ENCODE measurements at places on chromosomes 11 and 22.

DNA sequence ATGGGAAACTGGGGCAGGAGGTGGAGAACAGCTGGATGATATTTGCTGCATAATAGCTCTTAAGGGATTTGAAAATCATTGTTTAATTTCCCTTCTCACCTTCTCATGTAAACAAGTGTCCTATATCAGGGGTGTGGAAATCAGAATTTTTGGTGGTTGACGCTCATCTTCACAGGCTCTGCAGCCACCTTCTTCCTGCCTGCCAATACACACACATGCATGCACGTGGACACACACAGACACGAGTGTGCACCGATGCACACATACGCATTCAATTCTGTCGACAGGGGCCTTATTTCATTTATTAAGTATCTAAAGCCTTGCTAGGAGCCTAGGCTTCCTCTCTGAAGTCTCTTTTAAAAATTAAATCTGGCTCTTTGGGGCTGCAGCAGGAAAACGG, 349.4 kb upstream of the NCAM1 start:
- DNase-seq, result no peak

DNA sequence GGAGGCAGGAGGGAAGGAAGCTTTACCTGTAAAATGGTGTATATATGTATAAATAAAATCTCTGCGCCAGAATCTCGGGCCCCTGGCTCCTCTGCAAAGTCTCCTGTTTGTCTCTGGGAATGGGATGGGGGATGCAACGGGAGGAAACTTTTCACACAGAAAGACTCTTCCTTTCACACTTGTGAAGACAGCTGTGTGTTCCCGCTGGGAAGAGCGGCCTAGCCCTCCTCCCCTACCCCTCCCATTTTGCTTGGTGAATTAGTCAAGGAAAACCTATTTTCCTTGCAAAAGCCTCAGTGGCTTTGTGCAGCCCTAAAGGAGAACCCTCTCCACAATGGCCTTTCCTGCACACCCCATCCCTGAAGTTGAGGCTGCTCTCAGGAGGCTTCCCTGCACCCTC, 9.4 kb upstream of the IGF2 start:
- no peak for DNase-seq

DNA sequence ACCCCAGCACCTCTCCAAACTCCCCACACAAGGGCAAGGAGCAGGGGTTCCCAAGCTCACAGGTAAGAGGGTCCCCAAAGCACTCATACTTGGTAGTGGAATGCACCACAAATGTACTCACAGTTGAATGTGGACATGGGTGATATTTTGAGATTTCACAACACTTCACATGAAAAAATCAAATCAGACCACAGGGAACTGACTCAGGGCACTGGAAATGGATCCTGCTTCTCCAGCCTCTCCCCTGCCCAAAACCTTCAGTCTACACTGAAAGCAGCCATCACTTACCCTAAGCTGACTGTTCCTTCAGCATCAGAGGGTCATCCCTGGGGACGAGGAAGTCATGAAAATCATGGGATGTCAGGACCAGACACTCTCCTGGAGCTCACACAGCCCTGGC, 40.2 kb downstream of the SCGB1A1 start:
- no peak for DNase-seq

DNA sequence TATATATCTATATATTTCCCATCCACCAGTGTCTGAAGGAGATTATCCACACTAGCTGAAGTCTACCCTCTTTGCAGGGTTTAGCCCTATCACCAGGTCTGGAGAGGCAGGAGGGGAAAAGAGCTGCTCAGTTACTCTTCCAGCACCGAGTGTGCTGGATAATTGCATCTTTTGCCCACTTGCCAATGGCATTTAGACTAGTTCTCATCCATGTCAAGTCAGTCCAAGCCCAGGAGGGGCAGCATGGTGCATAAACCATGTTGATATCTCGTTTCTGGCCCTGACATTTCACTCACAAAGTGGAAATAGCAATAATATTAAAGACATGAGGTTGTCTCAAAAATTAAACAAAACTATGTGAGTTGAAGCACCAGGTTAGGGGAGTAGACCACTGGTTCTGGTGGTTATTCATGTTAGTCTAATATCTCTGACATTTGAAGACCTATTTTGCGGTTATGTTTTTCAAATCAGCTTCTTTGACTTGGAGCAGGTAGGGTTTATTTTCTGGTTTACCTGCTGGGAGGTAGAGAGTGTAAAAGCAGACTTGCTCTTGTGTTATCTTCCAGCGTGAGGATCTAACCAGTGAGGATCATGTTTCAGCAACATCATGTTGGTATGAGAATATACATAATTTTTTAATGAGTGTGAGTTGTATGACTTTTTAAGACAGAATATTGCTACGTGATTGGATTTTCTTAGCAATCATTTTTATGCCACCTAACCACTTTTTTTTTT, 273.2 kb upstream of the KIRREL3 start:
- DNase-seq, result no peak

GRCh38 chr11:62799486-62799885, 5.8 kb downstream of the NXF1 start:
- no peak for DNase-seq

DNA sequence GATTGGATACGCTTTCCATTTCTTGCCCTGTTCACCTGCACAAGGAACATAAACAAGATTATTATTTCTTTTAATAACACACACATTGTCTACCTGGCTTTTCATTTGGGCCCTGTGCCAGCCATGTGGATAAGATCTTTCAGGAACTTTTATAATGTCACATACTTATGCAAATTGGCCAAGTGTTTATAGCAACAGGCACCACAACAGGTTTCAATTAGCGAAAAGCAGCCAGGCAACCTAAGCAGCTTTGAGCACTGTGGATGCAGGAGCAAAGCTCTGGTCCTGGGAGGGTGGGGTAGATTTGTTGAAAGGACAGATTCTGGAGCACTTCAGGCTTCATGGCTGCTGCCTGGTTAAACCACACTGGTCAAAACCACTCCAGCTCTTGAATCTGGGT, 217.4 kb downstream of the BARX2 start:
- DNase-seq, result peak; percentile 24

DNA sequence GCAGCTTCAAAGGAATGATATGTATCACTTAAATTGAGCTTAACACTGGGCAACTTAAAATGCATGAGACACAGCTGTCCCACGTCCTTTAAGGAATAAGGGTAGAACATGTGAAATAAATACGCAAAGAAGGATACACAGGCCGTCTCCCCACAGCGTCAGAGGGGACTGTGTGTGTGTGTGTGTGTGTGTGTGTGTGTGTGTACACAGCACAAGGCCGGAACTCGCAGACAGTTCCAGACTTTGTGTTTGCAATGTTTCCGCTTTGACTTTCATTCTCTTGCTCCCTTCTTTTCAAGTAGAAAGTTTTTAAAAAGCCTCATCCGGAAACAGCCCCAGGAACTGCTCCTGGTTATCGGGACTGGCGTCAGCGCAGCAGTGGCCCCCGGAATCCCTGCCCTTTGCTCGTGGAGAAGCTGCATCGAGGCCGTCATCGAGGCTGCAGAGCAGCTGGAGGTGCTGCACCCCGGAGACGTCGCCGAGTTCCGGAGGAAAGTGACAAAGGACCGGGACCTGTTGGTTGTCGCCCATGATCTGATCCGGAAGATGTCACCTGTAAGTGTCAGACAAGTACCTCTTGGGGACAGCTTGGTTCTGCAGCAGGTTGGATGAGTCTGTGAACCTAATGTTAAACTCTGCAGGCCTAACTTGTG, 13.3 kb downstream of the FAM118A start:
- DNase-seq, result no peak

DNA sequence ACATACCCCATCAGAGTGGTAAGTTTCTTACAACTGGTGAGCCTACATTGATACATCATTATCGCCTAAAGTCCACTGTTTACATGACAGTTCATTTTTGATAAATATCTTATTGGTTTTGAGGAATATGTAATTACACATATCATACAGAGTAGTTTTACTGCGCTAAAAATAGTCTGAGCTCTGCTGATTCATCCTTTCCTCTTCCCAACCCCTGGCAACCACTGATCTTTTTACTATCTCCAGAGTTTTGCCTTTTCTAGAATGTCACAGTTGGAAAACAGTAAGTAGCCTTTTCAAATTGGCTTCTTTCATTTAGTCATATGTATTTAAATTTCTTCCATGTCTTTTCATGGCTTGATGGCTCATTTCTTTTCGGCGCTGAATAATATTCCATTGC, 112.8 kb downstream of the LARGE1 start:
- no peak for DNase-seq

- DNase-seq, result peak; percentile 63
Observed at GRCh38 chr22:29313126-29313575, 2.3 kb downstream of the RASL10A start.

- DNase-seq, result no peak
Observed at GRCh38 chr11:13314676-13315394, 37.2 kb downstream of the BMAL1 start.

DNA sequence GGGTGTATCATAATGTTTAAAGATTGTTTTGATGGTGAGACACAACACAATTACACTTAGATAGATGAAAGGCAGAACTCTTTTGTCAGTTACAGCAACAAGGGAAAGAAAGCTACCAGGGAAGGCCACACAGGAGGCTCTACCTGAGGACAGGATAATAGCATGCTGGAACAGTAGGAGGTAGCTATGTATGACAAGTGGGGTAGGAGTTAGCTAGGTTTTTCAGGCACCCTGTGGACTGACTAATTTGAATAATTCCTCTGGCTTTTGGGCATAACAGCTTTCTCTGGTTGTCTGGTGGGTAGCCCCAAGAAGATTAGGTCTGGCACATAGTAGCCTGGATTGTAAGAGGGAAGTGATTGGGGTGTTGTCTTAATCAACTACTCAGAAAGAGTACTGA, 475.4 kb upstream of the CHORDC1 start:
- DNase-seq, result no peak

GRCh38 chr22:45638834-45639746, 32.5 kb upstream of the ATXN10 start:
- peak; percentile 23 for DNase-seq

GRCh38 chr11:69726019-69726418, 22.2 kb upstream of the FGF19 start:
- DNase-seq, result no peak

- DNase-seq, result no peak
Observed at GRCh38 chr11:100703801-100704575, 16.9 kb downstream of the ARHGAP42 start.

DNA sequence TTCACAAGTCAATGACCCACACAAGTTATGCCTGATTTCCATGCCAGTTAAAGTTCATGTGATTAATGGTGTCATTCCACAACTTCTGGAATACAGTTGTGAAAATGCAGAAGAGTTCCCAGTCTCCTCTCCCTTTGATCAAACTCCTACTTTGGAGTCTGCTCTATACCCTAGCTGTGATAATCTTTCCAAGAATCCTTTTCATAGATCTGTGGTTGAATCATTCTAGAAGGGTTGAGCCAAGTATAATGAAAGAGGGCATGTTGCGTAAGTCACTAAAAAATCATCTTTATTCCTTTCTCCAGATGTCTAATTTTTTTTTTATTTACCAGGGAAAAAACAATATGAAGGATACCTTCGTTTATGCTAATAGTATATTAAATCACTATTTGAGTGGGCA, 89.7 kb upstream of the CARD18 start:
- DNase-seq, result no peak

DNA sequence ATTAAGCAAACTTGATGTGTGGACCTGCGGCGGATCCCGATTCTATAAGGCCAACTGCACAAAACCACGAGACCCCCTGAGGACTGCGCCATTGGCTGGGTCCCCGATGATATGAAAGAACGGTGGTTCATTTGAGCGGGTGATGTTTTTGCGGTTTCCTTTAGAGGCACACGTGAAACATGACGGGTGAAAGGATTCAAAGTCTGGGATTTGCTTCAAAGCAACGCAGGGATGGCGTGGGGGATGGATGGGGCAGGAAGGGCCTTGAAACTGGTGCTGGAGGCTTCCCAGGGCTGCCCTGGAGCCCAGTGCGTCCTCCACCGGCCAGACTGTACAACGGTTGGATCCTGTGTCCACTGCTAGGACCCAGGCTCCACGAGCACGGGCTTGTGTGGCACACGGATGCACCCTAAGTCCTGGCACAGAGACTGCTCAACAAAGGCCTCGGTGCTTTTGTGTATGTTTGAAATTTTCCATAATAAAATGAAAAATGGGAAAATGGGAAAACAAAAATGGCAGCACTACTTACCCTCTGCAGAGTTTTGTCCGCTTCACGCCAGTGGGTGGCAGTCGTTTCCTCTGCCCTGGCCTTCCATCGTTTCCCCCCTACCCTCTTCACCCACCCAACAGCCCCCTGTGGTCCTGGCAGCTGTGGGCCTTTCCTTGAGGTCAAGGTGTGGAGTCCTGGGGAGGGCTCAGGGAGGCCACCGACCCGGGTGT, 3.6 kb downstream of the ASCL2 start:
- DNase-seq, result no peak

DNA sequence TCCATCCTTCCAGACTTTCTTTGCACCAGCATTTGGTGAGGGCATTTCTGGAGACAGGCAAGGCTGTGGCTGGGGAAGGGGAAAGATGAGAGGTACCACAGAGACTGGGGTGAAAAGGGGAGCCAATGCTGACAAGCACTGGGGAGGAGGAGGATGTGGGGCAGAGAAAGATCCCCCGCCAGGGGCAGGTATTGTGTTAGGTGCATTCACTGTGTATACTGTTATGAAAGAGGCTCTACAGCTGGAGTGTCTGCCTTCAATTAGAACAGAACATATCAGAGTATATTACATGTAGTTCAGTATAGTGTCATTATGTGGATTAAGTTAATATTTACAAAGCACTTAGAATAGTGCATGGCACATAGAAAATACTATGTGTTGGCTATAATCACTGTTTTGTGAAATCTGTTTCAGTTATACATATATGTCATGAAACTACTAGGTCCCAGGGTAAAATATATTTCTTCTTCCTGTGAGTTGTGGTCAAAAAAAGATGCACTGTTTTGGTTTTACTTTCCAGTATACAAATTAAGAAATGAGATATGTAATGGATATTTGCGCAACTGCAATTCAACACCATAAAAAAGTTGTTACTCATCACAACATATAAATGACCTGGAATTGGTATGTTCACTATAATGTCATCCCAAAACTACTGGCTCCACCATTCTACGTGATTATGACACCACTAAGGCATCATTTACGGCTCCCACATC, 8.4 kb downstream of the MSANTD2 start:
- no peak for DNase-seq

DNA sequence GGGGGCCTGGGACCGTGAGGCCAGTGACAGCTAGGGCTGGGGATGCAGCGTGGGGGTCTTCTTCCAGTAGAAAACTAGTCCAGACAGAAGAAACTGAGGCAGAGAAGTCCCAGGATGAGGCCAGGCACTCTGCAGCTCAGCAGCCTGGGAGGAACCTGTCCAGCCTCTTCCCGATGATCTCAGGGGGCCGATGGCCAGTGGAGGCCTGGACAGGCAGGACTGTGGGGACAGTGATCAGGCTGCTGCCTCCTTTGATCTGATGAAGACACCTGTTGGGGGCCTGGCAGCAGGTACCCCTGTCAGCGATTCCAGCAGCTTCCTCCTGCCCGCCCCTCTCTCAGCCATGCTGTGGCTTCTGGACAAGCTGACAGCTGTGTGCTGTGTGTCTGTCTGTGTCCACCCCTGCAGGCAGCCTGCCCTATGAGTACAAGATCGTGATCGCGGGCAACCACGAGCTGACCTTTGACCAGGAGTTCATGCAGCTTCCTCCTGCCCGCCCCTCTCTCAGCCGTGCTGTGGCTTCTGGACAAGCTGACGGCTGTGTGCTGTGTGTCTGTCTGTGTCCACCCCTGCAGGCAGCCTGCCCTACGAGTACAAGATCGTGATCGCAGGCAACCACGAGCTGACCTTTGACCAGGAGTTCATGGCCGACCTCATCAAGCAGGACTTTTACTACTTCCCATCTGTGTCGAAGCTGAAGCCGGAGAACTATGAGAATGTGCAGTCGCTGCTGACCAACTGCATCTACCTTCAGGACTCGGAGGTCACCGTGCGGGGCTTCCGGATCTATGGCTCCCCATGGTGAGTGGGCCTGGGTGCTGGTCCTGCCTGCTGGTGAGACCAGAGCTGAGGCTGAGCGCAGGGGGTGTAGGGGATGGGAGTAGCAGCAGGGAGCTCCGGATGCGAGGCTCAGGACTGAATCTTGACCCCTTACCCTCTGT, 62.6 kb downstream of the MPPED1 start:
- no peak for DNase-seq

All from astrocyte of the hippocampus (primary cell).